ENCODE measurements at places on chromosomes 5 and 9. TPM values are rescaled to one million over a fixed set of nuclear protein-coding genes. Genes with fewer than 3 reads are reported as not detected.

- no peak for DNase-seq
These were observed 18.9 kb upstream of the ASS1 start for GRCh38 chr9:130425741-130426466.

The BARX1 gene
- total RNA-seq: not detected

The CAMK4 gene
- not detected for total RNA-seq

- DNase-seq: no peak
These were observed 3.8 kb downstream of the SPRY4 start for GRCh38 chr5:142320851-142321560.

The OR1J2 gene
- total RNA-seq: not detected

The PCDHGB1 gene
- 0.95 TPM for total RNA-seq

DNA sequence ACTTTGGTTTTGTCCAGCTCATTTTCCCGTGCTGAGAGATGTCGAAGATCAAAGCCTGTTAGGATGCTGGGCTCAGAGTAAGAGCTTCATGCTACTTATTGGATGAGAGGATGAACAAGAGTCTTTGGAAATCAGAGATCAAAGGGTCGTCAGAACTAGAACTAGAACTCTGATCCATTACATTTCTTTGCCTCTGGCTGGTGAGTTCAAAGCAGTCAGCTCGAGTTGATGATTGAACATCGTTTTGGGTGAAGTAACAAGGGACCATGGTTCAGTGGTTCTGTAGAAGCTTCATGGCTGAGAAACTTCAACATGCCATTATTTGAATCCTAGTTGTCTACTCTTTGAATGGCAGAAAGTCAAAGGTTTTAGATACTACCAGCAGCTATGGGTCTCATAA, 320.3 kb downstream of the ARHGEF28 start:
- peak; percentile 75 for DNase-seq

The BTNL8 gene
- total RNA-seq: not detected

DNA sequence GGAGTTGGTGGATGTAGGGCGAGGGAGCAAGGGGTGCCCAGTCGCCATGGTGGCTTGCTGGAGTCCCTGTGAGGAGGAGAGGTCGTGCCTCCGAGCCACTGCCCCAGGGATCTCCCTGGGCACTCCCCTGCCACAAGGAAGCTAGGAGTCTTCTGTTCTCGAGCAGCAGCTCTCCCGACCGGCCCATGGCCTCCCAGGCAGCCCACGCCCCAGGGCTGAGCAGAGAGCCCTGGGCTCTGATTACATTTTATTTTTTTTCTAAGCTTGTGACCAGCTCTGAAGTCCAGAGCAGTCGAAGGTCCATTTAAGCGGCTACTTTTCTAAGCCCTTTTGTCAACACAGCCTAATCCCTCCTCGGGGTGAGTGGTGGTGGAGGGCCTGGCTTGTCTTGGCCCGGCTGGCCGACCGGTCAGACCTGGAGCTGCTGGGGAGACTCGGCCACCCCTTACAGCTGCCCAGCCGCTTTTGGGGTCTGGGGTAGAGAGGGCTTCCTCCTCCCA, 2.1 kb downstream of the RXRA start:
- peak; percentile 89 for DNase-seq

The PTGES gene
- total RNA-seq: not detected

DNA sequence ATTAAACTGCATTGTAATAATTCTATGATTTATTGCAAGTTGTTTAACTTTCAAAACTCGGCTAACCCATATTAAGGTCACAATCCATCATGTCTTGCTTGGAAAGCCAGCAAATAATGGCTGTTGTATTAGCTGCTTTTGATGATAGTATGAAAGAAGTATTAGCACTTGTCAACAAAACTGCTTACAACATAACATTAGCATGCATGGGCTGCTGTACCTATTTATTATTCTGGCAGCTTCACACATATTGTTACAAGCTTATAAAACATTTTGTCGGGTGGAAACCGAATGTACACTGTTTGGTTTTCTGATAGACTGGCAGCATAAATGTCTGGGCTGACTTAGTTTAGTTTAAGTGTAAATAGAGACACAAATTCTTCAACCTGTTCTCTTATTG, 378.3 kb downstream of the KIAA0825 start:
- DNase-seq: no peak

DNA sequence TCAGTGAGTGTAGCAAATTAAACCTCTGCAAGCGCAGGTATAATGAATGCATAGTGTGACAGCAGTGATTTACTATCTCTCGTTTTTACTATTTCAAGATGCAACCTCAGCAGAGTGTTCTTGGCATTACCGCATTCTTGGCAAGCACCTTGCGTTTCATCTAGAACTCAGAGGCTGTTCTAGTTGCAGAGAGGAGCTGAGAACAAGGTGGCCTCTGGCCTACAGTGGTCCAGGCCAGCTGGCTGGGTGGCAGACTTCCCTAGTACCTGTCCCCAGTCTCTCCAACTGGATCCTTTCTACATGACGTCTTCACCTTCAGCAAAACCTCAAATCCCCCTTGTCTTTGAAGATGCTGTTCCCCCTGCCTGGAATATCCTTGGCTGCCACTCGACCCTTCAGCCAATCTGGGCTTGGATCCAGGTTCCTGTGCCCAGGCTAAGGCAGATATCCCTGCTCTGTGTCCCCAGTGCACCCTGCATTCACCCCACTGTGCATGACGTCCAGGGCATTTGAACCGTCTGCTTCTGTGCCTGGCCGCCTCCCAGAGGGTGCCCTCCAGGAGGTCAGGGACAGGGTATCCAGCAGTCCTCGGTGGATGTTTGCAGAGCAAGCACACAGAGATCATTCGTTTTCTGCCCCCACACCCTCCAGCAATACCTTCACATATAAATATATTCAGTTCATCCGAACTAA, 120.4 kb upstream of the CPEB4 start:
- peak; percentile 35 for DNase-seq

- no peak for DNase-seq
These were observed 6.1 kb upstream of the PRUNE2 start for GRCh38 chr9:76911971-76912370.

GRCh38 chr9:122053064-122053463, 40.0 kb downstream of the TTLL11 start:
- no peak for DNase-seq

DNA sequence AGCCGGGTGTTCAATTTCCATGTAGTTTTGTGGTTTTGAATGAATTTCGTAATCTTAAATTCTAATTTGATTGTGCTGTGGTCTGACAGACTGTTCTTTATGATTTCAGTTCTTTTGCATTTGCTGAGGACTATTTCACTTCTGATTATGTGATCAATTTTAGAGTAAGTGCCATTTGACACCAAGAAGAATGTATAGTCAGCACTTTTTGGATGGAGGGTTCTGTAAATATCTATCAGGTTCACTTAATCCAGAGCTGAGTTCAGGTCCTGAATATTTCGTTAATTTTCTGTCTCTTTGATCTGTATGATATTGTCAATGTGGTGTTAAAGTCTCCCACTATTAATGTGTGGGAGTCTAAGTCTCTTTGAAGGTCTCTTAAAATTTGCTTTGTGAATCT, 944.9 kb downstream of the TLE4 start:
- no peak for DNase-seq

All from HepG2 (cell line).